NCI-H460 (cell line): ENCODE measurements at places on chromosomes 1 and 21. TPM values are rescaled to one million over a fixed set of nuclear protein-coding genes. Genes with fewer than 3 reads are reported as not detected.
A peak's percentile ranks its signal among the peaks of the same experiment; 100 is the strongest.

- DNase-seq: no peak
These were observed 861.0 kb downstream of the USP25 start for GRCh38 chr21:16590641-16591292.

DNA sequence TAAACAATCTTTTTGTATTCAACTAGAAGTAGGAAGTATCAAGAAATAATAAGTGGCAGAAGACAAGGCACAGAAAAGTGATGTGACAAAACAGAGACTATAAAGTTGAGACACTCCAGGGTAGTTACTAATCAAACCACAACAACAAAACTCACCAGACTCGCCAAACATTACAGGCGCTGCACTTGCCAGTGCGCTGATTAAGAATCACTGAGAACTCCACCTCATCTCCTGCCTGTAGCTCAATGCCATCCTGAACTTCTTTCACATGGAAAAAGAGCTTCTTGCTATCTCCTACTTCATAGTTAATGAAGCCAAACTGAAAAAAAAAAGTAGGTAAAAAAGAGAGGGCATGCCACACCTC, 2.8 kb upstream of the NRAS start:
- no peak for DNase-seq

DNA sequence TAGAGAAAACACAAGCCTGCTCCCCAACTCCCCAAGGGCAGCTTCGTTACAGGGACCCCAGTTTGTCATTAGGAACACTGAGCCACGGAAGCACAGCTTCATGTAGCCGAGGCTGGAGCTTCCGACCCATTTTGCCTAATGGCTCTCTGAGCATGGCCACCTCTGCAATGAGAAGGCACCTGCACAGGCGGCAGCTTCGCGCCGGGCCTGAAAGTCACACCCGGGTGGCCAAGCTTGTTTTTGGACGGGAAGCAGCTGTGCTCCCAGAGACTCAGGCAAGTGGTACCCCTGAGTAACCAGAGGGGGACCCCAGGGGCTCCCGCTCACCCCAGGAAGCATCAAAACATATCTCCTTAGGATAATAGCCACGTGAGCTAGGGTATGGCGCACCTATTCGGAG, 80.9 kb downstream of the SLC66A1 start:
- DNase-seq: no peak

- peak; percentile 69 for DNase-seq
These were observed 19.4 kb downstream of the PLEKHO1 start for GRCh38 chr1:150168960-150169601.

DNA sequence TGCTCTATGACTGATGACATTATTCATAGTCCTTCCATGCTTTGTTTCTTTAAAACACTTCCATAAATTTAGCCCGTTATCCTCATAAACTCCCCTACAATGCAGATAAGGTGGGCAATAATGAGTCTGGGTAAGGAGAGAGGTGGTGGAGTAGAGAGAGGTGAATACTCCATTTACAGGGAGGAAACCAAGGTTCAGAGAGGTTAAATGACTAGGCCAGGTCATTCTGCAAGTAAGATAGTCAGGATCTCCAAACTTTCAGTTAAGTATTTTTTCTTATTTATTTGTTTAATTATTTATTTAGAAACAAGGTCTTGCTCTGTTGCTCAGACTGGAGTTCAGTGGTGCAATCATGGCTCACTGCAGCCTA, 26.1 kb downstream of the PAFAH2 start:
- DNase-seq: no peak

DNA sequence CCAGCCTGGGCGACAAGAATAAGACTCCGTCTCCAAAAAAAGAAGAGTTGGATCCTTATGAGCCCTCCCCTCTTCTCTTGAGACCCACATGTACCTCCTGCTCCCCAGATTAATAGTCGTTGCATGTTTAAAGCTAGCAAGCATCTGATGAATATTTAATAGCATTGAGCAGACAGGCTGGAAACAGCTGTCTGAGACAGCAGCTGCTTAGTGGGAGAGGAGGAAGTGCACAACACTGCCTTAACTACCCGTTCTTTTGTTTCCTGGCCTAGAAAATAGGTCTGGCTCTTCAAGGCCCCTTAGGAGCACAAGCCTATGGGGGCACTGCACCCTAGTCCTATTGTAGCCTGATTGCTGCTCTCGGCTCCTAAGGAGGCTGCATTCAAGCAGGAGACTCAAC, 17.3 kb upstream of the TMEM39B start:
- no peak for DNase-seq

DNA sequence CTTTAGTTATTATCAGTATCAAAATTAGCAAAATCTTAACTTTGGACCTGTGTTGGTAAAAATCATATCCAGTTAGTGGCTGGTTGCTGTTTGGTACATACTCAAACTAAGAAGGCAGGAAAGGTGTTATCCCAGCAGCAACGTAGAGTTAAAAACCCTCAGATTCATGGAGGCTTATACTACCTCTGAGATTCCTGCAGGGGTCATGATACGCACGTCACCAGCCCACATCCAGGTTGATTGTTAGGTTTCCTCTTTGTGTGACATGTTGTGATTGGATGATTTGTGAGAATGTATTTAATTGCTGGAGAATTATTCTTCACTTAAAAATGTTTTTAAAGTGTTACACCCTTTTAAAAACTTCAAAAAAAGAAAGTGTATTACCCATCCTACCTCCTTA, 423.3 kb upstream of the ADGRL2 start:
- no peak for DNase-seq

- DNase-seq: no peak
These were observed 42.3 kb downstream of the HMCN1 start for GRCh38 chr1:185776522-185776921.

- no peak for DNase-seq
These were observed 204.7 kb upstream of the PROX1 start for GRCh38 chr1:213782941-213783672.

DNA sequence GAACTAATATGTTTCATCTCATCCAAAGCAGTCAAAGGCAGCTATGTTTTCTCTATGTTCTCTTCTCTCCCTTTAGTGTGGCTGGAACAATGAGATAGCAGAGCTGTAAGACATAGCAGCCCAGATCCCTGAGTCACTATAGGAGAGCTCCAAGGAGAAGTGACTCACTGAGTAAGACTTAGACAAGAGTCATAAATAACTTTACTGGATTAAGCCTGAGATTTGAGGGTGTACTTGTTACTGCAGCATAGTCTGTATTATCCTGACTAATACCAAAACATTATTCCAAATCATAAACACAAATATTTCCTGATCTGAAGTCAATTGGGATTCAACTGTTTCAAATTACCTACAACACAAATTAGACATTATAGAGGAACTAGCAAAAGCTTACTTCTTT, 3.9 kb downstream of the KRTAP19-8 start:
- no peak for DNase-seq

DNA sequence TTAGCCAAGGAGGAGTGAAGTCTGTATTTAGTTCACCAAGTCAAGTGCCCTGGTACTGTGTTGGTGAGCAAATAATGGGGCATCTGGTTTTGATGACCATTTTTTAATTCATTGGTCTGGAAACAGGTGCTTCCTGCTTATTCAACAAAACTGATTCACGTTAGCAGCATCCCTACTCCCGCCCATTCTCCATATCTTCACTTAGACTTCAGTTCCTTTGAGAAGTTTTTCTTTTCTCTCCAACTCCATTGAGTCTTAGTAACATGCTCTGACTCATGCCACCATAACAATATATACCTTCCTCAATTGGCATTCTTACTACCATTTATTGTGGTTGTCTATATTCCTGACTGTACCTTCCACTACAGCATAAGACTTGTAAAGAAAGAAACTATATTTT, 468.9 kb downstream of the DPYD start:
- no peak for DNase-seq

HEYL gene
- 0.66 and 0.77 TPM in 2 replicates for total RNA-seq

TMEM54 gene
- total RNA-seq: 5.3 and 6.1 TPM in 2 replicates
